ENCODE measurements at places on chromosomes 16 and 17.

GRCh38 chr16:2517954-2518605 is 2.1 kb upstream of the AMDHD2 start:
- DNase-seq, result no peak

DNA sequence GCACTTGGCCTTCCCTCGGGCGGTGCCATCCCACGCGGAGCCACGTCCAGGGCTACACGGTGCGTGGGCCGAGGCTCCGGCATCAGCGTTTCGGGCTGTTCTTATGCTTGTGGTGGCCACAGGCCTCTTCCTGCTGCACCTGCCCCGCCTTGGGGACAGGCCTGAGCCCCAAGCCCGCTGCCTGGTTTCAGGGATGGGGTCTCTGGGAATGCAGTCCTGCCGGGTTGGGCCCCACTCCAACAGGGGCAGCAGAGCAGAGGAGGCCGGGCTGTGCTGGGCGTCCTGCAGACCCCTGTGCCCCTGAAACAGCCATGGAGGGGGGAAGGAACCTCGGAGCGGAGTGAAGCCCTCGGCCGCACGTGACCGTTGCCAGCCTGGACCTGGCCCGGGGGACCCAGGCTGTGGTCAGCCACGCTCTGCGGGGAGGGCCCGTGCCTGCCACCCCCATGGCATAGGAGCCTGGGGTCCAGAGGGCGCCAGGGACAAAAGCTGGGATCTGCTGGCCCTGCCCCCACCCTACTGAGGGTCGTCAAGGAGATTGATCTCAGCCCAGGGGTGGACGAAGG is 453 bp upstream of the WFIKKN1 start:
- no peak for DNase-seq

GRCh38 chr16:11251525-11252481 is 4.2 kb downstream of the SOCS1 start:
- DNase-seq, result peak; percentile 77

- DNase-seq, result no peak
Observed at GRCh38 chr17:67113486-67113885, 69.1 kb downstream of the CACNG1 start.

- no peak for DNase-seq
Observed at GRCh38 chr17:61464843-61465180, 12.6 kb downstream of the TBX4 start.

DNA sequence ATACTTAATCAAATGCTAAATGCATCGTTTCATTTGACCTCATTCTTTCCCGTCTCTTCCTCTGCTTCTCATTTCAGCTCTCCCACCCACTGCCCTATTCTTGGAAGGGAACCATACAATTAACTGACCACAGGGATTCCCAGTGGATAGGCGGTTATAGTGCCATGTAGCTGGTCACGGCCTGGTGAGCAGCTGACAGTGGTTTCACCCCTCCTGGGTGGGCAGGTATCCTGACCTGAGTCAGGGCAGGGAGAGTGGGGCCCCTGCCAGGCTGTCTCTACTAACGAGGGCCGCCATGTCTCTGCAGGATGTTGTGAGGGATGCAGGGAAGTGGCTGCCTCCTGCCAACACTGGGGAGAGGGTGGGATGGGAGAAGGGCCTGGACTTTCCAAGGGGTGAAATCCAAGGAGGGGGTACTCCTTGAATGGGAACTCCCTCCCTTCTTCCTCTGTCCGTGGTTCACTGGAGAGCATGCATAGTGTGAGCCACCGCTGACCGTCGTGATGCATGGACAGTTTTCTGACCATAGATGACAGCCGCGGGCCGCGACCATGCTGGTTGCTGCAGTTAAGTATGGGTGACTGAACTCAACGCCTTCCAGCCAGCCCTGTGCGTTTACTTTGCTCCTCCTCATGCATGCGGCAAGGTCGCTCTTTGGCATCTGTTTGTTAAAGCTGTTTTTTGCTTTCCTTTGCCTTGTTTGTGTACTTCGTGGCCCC is 95.9 kb downstream of the RPTOR start:
- DNase-seq, result no peak

- DNase-seq, result no peak
Observed at GRCh38 chr16:19431636-19432340, 14.1 kb downstream of the TMC5 start.
